NCI-H1694 (cell line): ENCODE measurements at places on chromosomes 2 and 18.

DNA sequence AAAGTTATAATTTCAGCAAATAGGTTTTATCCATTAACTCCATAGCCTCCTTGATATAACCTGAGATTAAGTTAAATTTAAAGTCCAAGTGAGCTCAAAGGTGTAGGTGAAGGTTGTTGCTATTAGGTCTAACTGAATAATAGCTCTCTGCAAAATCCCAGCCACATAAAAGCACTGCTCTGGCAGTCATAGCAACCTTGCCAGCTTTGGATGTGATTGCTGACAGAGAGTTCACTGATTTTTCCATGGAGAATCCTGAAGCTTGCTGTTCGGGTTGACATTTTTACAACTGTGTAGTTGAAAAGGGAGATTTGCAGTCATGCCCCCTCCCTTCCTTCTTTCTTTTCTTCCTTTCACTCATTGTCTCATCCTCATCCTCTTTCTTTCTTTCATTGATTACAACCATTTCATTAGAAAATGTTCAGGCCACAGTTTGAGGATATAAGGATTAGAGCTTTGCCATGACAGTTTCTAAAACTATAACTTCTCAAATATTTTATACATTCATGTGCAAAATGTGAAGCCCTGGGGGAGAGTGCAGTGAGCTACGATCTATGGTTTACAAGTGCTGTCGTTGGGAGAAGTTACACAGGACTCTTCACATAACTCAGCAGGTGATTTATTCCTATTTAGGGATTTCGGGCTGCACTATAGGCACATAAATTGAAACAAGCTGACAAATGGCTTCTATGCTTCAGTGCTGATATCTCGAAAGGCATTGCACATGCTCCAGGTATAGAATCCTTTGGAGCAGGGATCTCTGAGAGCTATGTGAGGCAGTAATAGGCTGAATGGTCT is 193.8 kb downstream of the LRRTM4 start:
- no peak for DNase-seq

DNA sequence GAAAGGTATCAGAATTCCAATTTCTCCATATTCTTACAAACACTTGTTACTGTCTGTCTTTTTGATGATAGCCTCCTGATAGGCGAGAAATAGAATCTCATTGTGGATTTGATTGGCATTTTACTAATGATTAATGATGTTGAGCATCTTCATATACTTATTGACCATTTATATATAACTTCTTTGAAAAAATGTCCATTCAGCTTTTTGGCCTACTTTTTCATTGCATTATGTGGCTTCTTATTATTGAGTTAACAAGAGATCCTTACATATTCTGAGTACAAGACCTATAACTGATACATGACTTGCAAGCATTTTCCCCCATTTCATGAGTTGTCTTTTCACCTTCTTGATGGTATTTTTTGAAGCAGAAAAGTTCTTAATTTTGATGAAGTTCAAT is 54.6 kb downstream of the QPCT start:
- DNase-seq = no peak

DNA sequence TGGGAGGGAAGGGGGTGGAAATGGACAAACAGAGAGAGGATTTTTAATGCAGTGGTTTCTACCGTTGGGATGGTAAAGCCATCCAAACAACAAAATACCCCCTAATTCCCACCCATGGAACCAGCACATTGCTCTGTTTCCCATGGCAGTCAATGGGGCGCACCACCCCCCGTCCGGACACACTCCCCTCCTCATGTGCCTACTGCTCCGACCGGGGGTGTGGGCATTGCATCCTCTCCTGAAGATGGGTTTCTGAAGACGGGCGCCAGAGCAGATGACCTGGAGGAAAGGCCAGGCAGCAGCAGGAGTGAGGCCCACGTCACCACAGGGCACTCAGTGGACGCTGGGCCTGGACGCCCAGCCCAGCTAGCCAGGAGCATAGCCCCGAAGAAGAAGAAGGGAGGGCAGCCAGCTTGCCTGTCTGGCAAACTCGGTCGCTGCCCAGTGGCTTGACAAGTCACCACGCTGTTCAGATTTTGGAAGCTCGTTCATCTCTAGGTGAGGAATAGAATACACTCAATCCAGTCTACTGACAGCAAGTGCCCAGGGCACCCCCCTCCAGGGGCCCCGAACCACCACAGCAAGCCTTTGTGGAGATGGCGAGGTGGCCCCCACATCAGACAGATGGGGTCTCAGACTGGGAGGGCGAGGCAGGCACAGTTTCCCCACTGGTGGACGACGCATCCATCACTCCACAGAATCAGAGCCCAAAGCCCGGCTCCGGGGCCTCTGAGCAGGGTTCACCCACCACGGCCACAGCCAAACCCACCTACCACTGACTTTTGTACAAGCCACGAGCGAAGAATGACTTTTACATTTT is 296.2 kb upstream of the SALL3 start:
- DNase-seq = no peak

- DNase-seq = no peak
Observed at GRCh38 chr2:218360453-218360852, 3.8 kb downstream of the CATIP start.

- DNase-seq = no peak
Observed at GRCh38 chr2:236949089-236949905, 136.4 kb upstream of the COPS8 start.

DNA sequence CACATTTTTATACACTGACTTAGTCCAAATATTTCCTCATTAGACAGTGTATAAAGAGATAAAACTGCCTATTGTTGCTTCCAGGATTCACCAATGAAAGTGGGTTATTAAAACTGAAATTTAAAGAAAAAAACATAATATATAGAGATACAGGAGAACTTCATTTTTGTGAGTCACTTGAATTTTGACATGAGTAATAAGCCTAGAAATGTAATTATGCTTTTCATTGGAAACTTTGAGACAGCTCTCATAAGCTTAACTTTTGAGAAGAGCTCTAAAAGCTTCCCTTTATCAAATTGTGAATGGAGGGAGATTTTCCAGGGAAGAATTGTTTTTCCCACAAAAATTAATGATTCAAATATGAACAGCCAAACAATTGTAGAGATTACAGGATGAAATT is 14.1 kb downstream of the DYNC2LI1 start:
- no peak for DNase-seq

DNA sequence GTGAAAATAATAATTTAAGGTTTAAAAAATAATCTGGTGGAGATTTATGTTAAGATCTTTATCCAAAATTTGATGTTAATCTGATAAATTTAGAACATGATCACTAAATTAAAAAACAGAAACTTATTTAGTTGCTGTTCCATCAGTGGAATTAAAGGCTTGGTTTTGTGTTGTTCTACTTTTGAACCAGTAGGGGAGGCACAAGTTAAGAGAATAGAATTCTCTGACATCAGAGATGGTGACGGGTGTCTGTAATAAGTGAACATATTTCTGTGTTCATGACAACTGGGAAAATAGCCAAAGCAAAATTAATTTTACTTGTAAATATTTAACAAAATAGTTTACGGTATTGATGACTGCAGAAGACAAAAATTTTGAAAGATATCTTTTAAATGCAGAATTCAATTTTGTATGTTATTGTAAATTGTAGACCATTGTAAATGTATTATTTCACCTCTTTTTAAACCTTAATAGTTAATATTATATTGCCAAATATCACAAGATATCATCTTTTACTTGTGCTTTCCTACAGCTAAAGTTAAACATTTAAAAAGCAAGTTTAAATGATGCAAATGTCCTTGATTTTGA is 106.0 kb downstream of the UBR3 start:
- DNase-seq = peak; percentile 87

GRCh38 chr18:62928326-62928725 is 213.0 kb downstream of the PHLPP1 start:
- no peak for DNase-seq

- DNase-seq = no peak
Observed at GRCh38 chr2:222102575-222103349, 196.0 kb downstream of the PAX3 start.

GRCh38 chr2:68345129-68345875 is 19.8 kb upstream of the PLEK start:
- no peak for DNase-seq

DNA sequence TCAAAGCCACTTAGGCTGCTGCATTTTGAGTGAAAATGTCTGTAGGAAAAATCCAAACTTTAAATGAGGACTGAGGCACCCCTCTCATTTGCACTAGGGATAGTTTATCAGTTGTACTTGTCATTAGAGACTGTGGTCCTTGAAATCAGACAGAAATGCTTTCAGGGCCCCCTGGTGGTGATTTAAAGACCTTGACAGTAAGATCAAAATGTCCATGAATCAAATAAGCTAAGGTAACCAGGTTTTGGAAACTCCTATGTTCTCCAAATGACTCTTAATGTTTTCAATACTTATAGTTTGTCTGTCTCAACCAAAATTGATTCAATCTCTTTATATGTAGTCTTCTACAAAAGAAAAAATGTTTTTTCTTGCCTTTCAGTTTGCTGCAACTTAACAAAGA is 28.8 kb upstream of the DDX18 start:
- DNase-seq = peak; percentile 84

DNA sequence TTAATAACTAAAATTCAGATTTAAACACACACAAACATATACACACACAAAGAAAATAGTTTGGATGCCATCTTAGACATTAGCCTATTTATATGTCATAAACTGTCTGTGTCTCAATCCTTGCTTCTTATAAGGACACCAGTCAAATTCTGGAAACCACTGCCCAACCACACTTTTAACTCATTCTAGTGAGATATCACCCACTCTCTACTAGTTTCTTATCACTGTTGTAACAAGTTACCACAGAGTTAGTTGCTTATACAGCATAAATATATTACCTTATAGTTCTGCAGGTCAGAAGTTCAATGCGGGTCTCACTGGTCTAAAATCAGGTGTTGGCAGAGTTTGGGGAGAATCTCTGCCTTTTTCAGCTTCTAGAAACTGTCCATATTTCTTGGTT is 239.1 kb downstream of the MTX2 start:
- no peak for DNase-seq

DNA sequence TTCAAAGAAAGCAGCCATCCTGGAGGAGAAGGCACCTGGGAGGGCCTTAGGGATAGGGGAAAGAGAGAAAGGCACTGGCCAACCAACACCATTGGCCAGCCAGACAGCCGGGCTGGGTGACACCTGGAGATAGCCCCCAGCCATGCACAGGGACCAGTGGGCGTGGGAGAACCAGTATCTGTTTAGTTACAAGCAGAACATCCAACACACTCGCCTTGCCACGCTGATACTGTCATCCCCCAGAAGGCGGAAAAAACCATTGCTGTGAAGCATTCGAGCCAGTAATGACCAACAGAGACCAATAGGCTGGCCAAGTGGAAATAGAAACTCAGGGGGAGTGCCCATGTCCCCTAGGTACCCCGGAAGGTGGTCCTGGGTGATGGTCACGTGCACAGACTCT is 15.5 kb downstream of the ASPRV1 start:
- DNase-seq = no peak

DNA sequence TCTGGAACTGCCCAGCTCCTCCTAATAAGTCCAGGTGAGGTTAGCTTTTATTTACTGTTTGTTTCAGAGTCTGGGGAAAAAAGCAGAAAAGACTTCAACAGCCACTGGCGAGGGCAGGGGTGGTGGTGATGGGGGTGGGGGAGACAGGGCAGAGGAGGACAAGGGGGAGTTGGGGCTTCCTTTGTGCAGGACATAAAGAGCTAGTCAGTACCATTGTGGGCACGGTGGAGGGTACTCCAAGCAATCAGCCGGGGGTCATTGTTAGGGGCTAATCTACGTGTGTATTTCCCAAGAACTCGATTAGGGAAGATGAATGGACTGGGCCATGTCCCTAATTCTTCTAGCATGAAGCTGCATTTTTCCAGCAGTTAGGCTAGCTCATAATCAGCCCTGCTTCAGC is 2.8 kb upstream of the RAX start:
- no peak for DNase-seq

- peak; percentile 89 for DNase-seq
Observed at GRCh38 chr2:107197594-107198294, 311.8 kb upstream of the ST6GAL2 start.

DNA sequence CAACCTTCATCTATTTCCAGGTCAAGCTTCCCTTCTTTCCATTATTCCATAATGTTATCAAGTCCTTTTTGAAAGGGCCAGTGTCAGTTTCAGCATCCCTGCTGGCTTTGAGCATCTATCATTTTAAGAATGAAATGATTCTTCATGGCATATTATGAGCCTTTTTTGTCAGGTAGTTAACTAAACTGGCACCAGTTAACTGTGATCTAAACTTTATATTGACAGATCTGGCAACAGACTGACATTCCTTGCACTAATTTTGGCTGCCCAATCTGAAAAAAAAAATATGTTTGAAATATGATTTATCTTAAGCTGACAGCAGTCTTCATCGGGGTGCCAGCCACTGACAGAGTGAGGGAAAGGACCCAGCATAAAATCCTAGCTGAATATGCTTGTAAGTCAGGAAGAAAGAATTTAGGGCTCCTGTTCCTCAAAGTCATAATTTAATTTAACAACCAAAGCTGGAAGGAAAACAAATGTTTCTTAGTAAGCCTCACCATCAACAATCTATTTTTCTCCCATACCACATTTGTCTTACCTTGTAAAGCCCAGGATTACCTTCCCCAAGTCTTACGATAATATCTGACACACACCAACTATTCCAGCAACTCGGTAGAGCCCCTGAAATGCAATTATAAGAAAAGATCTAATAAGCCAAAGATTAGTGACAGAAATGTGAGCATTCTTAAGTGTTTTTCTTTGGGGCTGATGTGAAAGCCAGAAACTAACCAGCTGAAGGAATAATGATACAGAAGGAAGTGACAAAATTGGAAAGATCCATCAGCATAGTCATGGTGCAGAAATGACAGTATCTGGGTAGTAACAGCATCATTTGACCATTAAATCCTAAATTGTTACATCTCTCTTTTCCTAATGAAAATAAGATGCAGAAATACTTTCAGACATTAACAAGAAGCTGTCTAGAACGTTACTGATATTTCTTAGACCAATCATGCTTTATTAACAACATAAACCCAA is 228.1 kb downstream of the RBM43 start:
- DNase-seq = no peak

GRCh38 chr2:236286873-236287545 is 22.8 kb upstream of the ASB18 start:
- no peak for DNase-seq

- no peak for DNase-seq
Observed at GRCh38 chr2:105387225-105387624, 11.6 kb downstream of the FHL2 start.

- no peak for DNase-seq
Observed at GRCh38 chr2:226548732-226549131, 250.9 kb downstream of the IRS1 start.

DNA sequence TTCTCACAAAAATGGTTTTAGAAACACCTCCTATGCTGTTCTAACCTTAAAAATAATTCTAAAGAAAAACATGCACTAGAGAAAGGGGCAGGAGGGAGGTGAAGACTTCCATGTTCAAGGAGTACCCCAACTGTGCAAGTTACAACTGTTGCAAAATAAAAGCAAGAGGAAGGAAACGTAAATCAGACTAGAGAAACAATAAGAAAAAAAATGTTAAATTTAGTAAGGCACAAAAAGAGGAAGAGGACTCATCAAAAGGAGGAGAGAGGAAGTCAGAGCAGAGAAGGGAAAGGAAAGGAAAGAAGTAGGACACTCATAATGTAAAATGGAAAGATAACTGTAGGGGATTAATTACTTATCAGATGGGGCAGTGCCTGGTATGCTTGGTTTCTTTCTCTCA is 34.1 kb downstream of the RAPH1 start:
- DNase-seq = no peak
